ENCODE measurements at places on chromosomes 6 and 20. TPM values are rescaled to one million over a fixed set of nuclear protein-coding genes. Genes with fewer than 3 reads are reported as not detected.

GRCh38 chr20:17617868-17618672 lies 48.2 kb downstream of the DSTN start:
- H3K36me3 ChIP-seq: no peaks in the 10 kb centered on the region
- no peak for DNase-seq
- no peak overlapping the region for H3K27ac ChIP-seq
- H3K4me1 ChIP-seq: no peaks in the 10 kb centered on the region

- no peaks in the 10 kb centered on the region for H3K36me3 ChIP-seq
- H3K4me3 ChIP-seq: no peak overlapping the region
- no peak for DNase-seq
Observed at GRCh38 chr6:150806790-150807189, 58.7 kb upstream of the MTHFD1L start.

DNA sequence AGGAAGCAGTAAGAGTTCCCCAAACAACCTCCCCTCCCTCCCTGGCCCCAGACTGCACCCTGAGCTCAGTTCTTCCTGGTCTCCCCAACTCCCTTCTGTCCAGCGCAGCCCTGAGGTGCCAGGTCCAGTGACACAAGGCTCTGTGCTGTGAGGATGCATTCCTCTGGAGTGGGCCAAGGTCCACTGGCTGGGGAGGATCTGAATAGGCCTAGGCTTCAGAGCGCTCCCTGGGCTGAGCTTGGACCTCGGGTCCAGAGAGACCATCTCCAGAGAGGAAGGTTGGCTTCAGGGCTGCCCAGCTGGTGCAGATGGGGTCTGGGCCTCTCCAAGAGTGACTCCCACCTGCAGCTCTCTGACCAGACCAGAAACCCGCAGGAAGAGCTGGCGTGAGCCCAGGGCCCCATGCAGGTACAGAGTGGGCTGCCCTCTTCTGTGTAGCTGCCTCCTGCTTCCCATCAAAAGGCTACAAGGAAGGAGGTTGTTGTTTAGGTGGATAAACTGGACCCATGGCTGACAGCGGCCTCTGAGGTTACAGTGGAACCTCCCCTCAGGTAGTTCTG lies 52.3 kb upstream of the MLN start:
- DNase-seq: no peak
- no peaks in the 10 kb centered on the region for H3K36me3 ChIP-seq
- no peak overlapping the region for H3K4me3 ChIP-seq
- peaks cover 26% of the 10 kb centered on the region for H3K27me3 ChIP-seq

Gene SLC35D3
- total RNA-seq: not detected

Gene RTF2
- total RNA-seq: 70.3 TPM

DNA sequence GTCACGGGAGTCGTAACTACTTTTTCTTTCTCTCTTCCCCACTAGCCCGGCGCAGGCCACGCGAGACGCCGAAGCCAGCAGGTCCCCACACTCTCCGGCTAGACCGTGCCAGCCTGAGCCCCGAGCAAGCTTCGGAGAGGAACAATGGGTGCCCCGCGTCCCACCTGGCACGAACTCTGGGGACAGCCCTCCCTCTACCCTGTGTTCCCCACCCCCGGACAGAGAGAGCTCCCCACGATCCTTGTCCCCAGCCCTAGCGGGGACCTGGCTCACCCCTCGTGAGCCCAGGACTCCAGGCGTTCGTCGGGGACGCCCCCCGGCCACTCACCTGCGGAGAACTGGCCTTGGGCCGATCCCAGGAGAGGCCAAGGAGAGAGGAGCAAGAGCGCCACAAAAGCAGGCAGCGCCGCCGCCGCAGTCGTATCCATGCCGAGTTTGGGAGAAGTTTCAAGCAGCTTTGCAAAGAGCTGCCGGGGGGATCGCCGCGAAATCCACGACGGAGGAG lies 416 bp downstream of the PTPRK start:
- peaks cover 18% of the 10 kb centered on the region for H3K4me1 ChIP-seq
- H3K27me3 ChIP-seq: peaks cover 56% of the 10 kb centered on the region
- H3K27ac ChIP-seq: peak overlapping the region; percentile 87
- H3K36me3 ChIP-seq: no peaks in the 10 kb centered on the region
- peak; percentile 38 for DNase-seq

DNA sequence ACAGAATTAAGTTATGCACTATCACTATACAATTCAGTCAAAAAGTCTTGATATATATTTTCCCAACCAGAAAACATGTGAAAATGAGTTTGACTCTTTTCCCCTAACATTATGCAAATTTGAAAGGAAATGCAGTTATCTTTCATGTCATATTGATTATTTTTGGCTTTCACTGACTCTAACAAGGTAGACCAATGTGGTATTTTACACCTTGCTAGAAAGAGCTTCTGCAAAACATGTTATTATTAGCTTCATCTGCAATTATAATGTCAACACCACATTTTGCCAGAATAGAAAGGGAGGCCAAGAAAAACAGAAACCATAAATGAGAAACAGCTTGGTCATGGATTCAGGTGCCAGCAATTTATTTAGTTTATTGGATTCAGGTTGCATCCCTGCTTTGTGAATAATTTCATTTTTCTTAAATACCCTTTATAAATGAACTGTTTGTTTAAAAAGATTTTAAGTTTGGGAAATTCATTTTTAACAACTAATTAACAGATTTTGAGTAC lies 226.1 kb upstream of the GJE1 start:
- no peak for DNase-seq
- H3K4me3 ChIP-seq: no peak overlapping the region
- no peaks in the 10 kb centered on the region for H3K36me3 ChIP-seq
- H3K27ac ChIP-seq: no peak overlapping the region
- H3K27me3 ChIP-seq: no peaks in the 10 kb centered on the region
- no peaks in the 10 kb centered on the region for H3K4me1 ChIP-seq

DNA sequence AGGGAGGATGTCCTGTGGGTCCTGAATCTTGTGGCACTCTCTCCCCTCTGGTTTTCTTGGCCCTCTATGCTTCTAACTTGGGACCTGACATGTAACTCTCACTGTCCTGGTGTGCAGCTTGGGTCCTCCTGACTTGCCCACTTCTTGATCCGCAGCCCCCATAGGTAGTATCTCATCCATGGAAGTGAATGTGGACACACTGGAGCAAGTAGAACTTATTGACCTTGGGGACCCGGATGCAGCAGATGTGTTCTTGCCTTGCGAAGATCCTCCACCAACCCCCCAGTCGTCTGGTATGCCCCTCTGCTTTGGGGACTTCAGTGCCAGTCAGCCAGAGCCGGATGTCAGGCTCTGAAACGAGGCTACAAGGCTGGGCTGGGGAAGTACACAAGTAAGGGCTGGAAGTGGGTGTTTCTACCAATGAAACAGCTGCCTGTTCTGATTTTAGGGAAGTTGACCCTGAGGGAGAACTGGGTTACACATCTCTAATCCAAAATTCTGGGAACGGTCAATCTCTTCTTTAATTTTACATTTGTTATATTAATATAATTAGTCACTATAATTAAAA lies 641 bp downstream of the DBNDD2 start:
- peaks cover 21% of the 10 kb centered on the region for H3K4me1 ChIP-seq
- DNase-seq: no peak
- peak overlapping the region; percentile 40 for H3K27ac ChIP-seq
- H3K27me3 ChIP-seq: no peaks in the 10 kb centered on the region

- peaks cover 64% of the 10 kb centered on the region for H3K4me1 ChIP-seq
- no peak for DNase-seq
- H3K27ac ChIP-seq: peak overlapping the region; percentile 86
- no peaks in the 10 kb centered on the region for H3K27me3 ChIP-seq
Observed at GRCh38 chr6:122408702-122409458, 9.4 kb downstream of the HSF2 start.

GRCh38 chr6:13847326-13848050 lies 33.1 kb upstream of the MCUR1 start:
- no peaks in the 10 kb centered on the region for H3K36me3 ChIP-seq
- no peak overlapping the region for H3K4me3 ChIP-seq
- peaks cover 13% of the 10 kb centered on the region for H3K27me3 ChIP-seq
- no peak overlapping the region for H3K27ac ChIP-seq
- H3K4me1 ChIP-seq: no peaks in the 10 kb centered on the region
- no peak for DNase-seq

GRCh38 chr6:35410131-35410530 lies 42.0 kb upstream of the FANCE start:
- H3K27me3 ChIP-seq: no peaks in the 10 kb centered on the region
- no peak for DNase-seq
- peak overlapping the region; percentile 80 for H3K27ac ChIP-seq
- peaks cover 17% of the 10 kb centered on the region for H3K36me3 ChIP-seq
- peaks cover 25% of the 10 kb centered on the region for H3K4me1 ChIP-seq
